Cardiac fibroblast (primary cell): ENCODE measurements at places on chromosomes 11 and 22.

GRCh38 chr11:95088946-95089619 is 563 bp upstream of the ENDOD1 start:
- DNase-seq, result no peak

DNA sequence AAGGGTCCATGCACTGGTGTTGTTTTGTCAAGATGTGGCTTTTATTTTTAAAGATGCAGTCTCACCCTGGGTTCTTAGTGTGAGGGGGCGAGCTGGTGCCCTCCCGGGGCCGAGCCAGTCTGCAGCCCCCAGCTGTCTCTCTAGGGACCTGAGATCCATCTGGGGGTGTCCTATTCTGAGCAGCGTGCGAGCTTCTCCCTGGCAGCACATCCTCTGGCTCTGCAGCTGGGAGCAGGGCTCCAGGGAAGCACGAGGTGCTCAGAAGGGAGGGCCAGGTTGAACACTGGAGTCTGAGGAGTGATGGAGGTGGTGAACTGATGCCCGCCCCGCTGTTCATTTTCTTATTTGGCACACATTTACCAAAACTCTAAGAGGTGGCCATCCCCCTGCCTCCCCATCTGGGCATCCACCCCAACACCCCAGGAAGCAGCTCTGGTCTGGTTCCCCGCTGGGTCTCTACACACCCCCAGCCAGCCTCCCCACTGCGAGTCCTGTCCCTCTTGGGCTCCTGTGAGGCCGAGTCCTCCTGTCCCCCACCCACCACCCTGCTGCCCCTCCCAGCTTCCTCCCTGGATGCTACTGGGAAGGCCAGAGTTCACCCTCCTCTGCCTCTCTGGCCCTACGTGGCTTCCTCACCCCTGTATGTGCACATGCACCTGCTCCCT is 956.4 kb downstream of the BRD1 start:
- no peak for DNase-seq

- DNase-seq, result no peak
Observed at GRCh38 chr11:85745626-85746025, 59.6 kb upstream of the CCDC89 start.

DNA sequence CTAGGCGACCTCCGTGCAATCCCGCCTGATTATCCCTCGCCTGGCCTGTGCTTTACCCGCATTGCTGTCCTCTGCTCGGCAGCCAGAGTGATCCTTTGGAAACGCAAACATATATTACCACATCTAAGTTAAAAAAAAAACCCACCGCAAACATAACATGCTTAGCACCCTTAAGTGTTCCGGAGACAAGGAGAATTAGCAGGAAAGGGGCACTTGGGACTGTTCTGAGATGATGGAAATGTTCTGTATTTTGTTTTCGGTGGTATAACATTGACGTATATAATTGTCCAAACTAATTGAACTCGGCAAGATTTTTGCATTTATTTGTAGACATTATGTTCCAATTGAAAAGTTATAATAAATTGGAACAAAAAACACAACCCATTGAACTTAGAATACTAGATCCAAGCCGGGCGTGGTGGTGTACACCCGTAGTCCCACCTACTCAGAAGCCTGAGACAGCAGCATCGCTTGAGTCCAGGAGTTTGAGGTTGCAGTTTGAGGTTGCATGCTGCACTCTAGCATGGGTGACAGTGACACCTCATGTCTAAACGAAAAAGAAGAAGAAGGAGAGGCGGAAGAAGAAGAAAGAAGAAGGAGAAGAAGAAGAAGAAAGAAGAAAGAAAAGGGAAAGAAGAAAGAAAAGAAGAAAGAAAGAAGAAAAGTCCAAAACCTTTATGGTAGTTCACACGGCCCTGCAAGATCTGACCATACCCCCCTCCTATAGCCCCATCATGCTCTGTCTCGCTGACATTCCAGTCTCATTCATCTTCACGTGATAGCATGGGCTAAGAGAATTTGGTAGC is 604 bp upstream of the POLR3H start:
- DNase-seq, result no peak

DNA sequence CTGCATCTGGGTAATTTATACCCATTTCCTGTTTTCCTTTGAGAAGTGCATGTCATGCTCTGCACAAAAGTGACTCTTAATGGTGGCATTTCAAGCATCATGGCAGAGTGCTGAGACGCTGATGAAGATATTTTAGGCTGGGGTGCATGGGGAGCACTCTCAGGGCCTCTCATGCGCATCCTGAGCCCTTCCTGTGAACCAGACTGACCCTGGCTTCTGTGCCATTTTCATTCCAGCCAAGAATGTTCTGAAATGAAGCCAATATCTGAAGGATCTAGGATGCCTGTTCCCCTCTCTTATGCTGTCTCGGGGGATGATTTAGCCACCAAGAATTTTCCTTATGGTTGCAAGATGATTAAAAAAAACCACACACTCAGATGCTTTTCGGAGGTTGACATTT is 61.5 kb downstream of the MIAT start:
- peak; percentile 86 for DNase-seq

GRCh38 chr22:30472994-30473720 is 1.3 kb upstream of the SEC14L3 start:
- no peak for DNase-seq

DNA sequence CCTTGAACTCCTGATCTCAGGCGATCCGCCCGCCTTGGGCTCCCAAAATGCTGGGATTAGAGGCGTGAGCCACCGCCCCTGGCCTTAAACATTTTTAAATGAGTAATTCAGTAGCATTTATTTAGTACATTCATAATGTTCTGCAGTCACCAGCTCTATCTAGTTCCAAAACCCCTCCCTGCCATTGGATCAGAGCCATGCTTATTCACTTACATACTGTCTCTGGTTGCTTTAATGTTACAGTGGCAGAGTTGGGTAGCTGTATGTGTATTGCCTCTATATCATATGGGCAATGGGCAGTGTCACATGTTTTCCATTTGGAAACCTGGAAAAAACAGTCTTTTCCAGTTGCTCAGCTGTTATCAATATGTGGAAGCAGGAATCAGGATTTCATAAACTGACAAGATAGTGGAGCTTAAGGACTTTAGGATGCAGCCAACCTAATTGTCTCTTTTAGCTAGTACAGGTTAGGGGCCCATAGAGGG is 10.5 kb downstream of the COA4 start:
- DNase-seq, result peak; percentile 78

DNA sequence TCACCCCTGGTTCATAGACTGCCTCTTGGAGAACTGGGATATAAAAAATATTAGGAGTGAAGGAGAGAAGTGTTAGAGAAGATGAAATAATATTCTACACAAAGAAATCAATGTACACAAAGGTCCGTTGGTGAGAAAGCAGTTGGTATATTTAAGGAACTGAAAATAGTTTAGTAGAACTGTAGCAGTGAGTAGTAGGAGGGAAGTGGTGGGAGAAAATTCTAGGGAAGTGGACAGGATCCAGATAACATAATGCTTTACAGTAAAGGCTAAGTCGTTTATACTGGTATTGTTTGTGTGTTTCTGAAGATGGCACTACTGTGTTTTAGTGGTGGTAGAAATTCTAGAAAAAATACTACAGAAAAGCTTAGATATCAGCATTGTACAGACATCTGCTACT is 120.8 kb upstream of the CHORDC1 start:
- no peak for DNase-seq

DNA sequence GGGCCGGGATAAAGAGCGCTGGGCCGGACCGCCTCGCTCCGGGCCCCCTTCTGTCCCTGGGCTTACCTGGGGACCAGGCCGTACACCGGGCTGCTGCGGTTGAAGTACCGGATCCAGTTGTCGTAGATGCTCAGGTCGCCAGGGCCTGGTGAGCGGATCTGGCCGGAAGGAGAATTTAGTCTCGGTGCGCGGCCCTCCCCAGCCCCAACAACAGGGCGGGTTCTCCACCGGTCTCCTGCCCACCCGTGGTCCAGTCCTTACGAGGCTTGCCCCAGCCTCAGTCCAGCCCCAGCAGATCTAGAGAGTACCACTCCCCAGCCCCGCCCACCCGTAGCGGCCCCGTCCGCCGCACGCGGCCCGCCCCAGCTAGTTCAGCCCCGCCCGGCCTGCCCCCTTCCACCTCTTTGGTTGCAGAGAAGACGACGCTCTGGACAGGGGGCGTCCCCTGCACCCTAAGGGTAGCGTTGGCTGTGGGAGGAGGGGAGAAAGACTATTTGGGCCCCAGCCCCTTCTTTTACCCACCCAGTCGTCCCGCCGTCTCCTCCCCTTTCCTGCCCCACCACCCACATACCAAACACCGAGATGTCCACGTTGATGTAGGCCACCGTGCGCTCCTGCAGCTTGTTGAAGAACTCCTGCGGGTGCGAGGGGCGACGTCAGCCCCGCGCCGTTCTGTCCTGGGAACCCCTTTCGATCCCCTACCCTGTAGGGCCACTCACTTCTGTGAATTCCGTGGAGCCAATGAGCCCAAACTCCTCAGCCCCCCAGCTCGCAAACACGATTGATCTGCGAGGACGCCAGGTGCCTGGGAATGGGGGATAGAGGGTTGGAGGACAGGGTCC is 6.8 kb downstream of the SAC3D1 start:
- no peak for DNase-seq
